ACHN (cell line): ENCODE measurements at places on chromosomes 7 and 10.

GRCh38 chr7:92877367-92877766, 41.0 kb upstream of the CDK6 start:
- DNase-seq = no peak

GRCh38 chr7:25860275-25861163, 291.5 kb upstream of the NFE2L3 start:
- DNase-seq = no peak

DNA sequence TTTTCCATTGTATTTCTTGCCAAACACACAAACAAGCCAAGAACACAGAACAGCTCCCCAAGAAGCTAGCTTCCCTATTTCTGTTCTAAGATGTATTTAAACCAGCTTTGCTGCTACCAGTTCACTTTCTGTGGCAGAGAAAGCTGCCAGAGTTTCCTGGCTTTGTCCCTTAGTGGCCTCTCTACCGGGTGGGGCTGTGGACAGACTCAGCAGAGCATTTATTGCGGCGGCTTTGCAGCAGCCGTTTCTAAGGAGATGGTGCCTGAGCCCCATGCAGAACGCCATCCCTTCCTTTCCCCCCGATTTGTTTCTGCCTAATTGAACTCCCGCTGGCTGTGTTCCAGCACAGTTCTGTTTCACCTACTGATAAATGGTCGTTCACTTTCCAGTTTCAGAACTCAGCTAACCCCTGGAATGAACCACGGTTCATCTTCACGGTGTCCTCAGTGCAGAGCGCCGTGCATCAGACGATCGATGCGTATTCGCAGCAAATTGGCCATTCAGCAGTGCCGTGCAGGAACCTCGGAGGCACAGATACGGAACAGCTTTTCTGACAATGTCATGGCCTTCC, 33.8 kb upstream of the SFMBT2 start:
- DNase-seq = no peak

- no peak for DNase-seq
Observed at GRCh38 chr7:113172726-113173125, 54.4 kb upstream of the SMIM30 start.

DNA sequence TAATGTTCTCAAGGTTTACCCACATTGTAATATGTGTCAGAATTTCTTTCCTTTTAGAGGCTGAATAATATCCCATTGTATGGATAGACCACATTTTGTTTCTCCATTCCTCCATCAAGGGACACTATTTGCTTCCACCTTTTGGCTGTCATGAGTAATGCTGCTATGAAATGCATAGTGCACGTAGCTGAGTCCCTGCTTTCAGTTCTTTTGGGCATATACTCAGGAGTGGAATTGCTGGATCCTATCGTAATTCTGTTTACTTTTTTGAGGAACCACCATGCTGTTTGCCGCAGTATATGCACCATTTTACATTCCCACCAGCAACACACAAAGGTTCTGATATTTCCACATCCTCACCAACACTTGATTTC, 60.0 kb downstream of the PRF1 start:
- no peak for DNase-seq

DNA sequence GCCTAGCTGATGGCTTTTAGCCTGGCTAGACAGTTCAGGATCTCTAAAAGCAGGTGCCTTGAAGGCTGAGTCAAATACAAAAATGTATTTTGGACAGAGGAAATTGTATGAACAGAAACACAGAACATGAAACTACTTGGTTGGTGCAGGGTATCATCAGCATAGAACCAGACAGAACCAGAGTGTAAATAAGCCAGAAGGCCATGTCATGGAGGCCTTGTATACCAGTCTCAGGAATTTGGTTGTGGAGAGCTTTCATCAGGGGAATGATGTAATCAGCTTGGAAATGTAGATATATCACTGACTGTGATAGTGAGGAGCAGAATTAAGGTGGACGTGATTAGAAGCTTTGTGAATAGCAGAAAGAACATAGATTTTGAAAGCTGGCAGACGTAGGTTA, 82.9 kb downstream of the CFTR start:
- no peak for DNase-seq

DNA sequence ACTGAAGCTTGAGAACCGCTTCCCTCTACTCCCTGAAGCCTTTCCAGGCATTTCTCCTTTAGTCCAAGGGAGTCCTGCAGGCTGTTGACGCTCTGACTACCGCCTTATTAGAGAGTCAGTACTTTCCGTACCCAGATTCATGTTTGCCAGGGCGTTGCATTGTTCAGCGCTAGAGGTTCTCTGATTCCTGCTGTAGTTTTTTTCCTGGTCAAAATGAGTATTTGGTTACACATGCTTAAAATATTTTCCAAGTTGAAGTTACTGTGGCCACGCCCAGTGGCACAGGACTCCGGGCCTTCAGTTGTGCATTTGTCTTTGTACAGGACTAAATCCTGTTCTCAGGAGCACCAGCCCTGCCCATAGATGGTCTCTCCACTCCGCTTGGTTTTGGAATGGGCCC, 7.9 kb downstream of the MTURN start:
- peak; percentile 93 for DNase-seq

DNA sequence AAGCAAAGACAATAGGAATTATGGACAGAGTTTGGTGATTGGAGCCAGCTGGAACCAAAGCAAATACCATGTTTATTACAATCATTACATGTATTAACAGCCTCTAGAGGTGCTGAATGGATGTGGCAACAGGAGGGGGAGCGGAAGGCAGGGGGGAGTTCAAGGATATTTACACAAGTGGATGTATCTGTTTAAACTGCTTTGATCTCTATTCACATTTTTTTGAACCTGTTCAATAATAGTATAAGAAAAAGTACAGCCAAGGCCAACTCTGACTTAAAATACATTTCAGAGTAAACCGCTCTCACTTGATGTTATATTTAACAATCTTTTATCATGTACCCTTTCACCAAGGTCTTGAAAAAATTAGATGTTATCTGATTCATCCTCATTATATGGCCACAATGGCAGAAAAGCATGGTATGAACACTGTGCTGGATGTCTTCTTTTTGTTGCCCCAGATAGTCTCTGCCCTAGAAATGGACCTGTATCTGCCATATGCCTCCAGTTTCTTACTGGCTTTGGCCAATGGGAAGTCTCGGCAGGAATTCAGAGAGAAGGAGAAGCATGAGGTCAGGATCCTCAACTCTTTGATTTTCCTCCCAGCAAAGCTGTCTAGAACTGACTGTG, 88.2 kb upstream of the FAM133B start:
- DNase-seq = no peak
